ENCODE measurements at places on chromosomes 16 and 17.

DNA sequence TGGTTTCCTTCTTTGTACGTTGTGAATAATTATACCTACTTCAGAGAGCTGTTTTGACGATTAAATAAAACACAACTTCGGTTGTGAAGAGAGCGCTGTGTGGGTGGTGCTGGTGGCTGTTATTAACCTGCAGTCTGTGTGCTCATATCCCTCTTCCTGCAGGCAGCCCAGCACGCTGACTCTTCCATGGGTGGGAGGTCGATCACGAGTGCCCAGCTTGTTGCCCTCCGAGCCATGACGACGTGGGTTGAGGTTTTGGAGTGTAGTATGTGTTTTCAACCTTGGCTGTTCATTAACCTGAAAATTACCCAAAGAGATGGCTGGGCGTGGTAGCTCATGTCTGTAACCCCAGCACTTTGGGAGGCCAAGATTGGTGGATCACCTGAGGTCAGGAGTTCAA lies 11.3 kb upstream of the GCSH start:
- no peak for ATAC-seq

DNA sequence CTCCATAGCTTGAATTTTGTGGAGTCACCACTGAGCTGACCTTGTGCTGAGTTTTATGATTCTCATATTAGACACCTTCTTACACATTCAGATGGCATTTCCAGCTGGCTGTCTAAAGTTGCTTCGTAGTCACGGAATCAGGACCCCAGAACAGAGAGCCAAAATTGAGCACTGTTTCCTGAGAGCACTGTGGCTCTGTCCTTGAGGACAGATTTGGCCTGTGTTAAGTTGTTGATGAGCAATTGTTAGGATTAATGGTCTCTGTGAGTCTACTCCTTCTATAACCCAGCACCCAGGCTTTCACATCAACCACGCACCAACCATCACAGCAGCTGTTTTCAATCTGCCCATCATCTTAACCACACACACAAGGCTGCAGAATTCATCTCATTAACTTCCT lies 277.5 kb upstream of the HSBP1 start:
- ATAC-seq: no peak

GRCh38 chr16:35573407-35573806 lies 2114.0 kb downstream of the TP53TG3F start:
- no peak for ATAC-seq

DNA sequence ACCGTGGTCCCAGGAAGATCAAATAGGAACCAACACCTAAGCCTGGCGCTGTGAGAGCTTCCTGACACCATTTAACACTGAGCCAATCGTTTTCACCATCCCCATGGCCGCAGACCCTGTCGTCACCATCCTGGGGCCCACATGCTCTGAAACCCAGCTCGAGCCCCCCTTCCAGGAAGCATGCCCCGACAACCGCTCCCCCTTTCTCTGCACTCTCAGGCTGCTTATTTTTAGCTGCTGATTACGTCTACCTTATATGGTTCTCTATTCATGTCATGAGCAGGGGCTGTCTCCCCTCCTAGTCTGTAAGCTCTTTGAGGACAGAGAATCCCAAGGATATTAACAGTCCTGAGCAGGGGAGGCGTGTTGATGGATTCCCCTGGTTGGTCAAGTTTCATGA lies 10.5 kb downstream of the SRL start:
- no peak for ATAC-seq

- ATAC-seq: no peak
These were observed 2.7 kb downstream of the MAFG start for GRCh38 chr17:81924557-81925532.

Measured in motor neuron (in vitro differentiated cells).